ENCODE measurements at places on chromosomes 3 and 15.

DNA sequence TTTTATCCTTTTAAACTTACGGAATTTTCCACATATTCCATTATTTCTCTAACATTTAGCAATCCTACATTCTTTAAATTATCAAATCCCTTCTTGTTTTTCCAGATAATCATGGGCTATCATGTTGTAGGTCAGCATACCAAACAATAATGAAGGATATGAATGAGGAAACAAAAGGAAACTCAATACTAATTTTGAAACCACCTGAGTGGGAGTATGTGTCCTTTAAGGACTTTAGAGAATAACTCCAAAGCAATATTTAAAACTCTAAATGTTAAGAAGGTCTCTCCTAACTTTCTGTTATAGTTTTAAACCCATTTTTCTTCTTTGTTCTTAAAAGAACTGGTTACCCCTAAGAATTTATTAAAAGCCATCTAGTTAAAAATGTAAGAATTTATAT lies 43.0 kb downstream of the TP53BP1 start:
- no peak for DNase-seq

GRCh38 chr3:86653661-86654205 lies 337.2 kb downstream of the VGLL3 start:
- DNase-seq = no peak

DNA sequence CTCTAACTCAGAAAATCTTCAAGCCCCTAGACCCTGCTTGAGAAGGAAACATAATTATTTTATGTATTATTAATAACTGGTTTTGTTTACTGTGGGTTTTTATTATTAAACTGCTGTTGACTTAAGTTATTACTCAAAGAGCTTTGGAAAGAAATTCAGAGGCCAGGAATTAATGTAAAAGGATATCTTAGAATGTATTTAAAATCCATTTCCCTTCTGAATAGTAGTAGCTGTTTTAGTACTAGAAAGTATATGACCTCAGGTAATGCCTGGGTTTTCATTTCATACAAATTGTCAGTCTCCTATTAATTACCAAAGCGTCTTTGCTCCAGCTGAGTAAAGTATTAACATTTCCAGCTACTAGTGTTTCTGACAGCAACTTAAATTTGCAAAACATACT lies 223.1 kb downstream of the ITPR1 start:
- no peak for DNase-seq

DNA sequence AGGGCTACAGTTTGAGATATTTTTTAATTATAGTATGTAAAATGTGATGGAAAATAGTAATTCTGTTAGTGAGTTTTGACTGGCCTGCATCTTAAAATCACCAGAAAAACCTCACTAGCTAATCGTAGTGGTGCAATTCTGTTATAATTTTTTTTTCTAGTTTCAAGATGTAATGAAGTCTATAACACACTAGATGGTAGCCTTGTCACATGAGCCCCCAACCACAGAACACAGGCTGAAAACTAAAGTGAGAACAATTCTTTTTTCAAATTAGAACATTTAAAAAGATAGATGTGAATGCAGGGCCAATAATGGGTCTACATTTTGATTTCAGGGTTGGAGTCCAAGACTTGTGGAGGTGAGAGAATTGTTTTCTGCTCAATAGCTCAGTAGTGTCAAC lies 83.3 kb upstream of the KCNH8 start:
- DNase-seq = no peak

GRCh38 chr15:96333131-96334016 lies 2.9 kb downstream of the NR2F2 start:
- DNase-seq = no peak

- DNase-seq = no peak
Observed at GRCh38 chr15:34355241-34355640, 11.8 kb downstream of the LPCAT4 start.

DNA sequence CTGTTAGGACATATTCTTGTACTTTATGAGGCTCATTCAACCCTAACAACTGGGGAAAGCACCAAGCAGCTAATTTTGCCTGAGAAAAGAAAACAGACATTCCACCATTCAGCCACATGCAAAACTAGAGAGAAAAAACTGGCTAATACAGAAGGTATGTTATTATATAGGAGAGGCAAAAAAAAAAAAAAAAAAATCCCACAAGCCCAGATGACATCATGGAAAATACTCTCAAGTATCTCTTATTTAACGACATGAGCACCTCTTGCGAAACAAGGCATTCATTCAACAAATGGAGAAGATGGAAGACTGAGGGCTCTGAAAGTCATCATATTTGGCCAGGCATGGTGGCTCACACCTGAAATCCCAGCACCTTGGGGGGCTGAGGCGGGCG lies 61.5 kb downstream of the PRICKLE2 start:
- DNase-seq = no peak

DNA sequence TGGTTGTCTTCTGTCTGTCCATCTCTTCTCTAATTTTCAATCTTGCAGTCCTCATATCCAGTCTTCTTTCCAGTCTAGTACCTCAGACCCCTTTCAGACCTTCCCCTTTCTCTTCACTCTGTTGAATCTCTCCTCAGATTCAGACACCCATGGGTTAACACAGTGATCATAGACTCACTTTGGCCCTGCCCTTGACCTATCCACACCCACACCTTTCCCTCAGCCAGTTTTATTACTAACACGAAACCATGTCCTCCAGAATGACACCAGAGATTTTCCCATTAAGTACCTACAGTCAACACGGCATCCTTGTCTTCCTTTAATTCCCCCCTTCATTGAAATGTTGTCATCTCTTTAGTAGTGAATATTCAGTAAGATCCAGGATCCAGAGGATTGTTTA lies 74.5 kb upstream of the UBE2E2 start:
- DNase-seq = no peak

- DNase-seq = no peak
Observed at GRCh38 chr15:33068511-33068990, 126.0 kb downstream of the FMN1 start.

DNA sequence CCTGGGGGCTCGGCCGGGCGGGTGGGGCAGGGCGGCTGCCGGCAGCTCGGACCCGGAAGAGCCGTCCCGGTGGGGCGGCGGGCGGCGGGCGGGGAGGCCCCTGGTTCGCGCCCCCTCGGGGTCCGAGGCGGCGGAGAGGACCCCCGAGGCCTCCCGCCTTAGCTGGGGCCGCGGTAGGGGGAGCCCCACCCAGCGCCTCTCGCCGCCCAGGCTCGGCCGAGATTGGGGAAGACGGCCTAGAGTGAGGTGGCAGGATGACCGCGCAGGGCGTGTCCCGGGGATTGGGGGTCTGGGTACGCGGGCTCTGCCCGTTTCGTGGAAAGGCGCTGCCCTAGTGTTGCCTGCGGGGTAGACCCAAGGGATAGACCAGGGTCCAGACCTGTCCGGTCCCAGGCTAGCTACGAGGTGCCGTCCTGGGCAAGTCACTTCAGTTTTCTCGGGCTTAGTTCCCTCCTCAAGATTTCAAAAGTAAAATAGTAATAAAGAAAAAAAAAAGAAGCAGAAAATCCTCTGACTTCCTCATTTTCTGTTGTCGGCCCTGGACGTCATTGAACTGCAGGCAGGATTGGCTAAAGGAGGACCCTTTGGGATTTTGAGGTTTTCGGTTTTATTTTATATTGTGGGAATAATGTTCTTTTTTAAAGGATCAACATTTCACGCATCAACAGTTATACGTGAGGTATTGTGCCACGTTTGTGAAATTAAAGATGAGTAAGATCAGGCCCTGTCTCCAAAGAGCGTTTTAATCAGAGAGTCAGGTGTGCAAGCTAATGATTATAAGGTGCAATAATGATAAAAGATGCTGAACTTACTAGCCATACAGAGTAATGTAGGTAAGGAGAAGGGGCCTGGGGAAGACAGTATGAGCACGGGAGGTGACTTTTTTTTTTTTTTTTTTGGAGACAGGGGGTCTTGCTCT lies 679 bp downstream of the IQGAP1 start:
- DNase-seq = peak; percentile 82

DNA sequence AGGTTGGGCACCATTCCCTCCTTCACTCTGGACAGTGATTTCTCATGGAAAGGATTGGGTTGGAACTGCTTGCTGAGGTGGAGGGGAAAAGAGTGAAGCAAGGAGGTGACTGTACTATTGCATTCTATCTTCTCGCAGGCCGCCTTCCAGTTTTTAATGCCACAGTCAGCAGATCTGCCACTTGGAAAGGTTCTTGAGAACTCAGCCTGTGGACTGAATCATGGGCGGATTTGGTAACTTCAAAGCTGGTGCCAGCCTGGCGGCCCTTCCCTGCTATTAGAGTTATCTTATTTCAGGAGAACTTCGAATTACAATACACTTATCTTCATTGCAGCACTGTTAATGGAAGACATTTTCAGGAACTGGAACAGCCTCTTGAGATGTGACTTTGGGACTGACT lies 23.1 kb upstream of the SLC28A2 start:
- DNase-seq = no peak

DNA sequence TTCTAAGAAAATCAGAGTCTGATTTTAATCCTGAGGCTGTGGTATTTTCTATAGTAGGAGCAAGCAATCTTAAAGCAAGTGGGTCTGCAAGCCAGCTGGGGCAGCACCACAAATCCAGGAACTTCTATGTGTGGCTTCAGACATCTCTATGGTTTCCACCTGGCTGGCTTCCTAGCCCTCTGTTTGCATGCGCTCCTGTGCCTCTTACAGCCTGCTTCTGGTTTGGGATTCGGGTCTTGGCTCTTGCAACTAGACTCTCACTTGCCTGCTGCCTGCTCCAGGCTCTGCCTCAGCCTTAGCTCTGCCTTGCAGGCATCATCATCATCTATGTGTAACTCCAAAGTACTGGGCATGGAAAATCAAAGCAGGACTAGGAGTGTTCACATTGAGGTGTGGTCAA lies 43.4 kb downstream of the MINDY4B start:
- no peak for DNase-seq

GRCh38 chr3:127628788-127629466 lies at the start of gene PODXL2:
TSS of gene PODXL2 (plus strand) at chr3:127629185. CDS start at chr3:127629220, 35 bp downstream.
- no peak for DNase-seq

- DNase-seq = no peak
Observed at GRCh38 chr3:140469491-140469890, 208.4 kb upstream of the TRIM42 start.

- DNase-seq = no peak
Observed at GRCh38 chr3:112778353-112778948, 68.2 kb downstream of the CD200R1L start.

GRCh38 chr3:124919756-124920155 lies 14.8 kb downstream of the MUC13 start:
- no peak for DNase-seq

DNA sequence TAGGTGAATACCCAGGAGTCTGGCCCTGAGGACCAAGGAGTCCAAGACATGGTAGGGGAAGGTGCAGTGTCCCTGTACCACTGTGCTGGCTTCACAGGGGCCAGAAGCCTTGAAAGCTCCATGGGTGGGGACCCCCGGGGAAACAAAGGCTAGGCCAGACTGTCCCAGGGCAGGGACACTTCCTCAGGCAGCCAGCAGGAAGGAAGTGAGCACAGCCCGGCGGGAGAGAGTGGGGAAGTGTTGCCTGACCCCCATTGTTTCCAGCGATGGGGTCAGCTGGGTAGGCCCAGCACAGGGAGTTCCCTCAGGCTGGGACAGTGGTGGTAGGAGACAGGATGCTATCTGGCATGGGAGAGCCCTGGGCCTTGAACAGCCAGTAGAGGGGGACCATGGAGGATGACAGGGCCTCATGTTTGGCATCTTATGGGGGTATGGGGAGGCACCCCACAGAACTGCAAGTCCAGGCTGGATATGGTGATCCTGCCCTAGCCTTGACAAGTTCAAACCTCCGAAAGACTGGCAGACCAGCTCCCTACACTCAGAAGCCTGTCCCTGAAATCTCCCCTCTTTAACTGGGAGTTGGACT lies 1.2 kb upstream of the HYAL2 start:
- DNase-seq = peak; percentile 39

- DNase-seq = no peak
Observed at GRCh38 chr15:25329696-25330095, 109.1 kb downstream of the UBE3A start.

DNA sequence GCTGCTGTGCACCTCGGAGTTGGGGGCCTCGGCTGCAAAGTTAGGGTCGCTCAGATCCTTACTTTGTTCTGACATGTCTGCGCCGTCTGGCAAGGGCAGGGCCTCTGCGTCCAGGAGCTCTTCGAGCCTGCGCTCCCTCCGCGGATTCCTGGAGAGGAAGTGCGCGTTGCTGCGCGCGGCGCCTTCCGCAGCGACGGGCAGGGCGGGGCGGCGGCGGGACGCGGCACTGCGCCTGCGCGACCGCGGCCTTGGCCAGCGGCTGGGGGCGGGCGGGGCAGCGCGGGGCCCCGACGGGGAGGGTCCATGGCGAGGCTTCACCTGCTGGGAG lies at the start of gene NDN:
Gene NDN (minus strand): TSS at position 163 of the 328 bp plus-strand sequence. CDS start 88 bp downstream, at position 75.
- DNase-seq = no peak
